ENCODE measurements at places on chromosomes 5 and 9. TPM values are rescaled to one million over a fixed set of nuclear protein-coding genes. Genes with fewer than 3 reads are reported as not detected.
A peak's percentile ranks its signal among the peaks of the same experiment; 100 is the strongest.

FBP2 gene
- total RNA-seq, result not detected

CCDC183 gene
- total RNA-seq, result 0.47 TPM

PCDHGA2 gene
- not detected for total RNA-seq

RMRP gene
- 7,381 TPM for total RNA-seq

SLC34A3 gene
- total RNA-seq, result not detected

NOL8 gene
- total RNA-seq, result 41.0 TPM

ELOVL7 gene
- 0.30 TPM for total RNA-seq

FGF1 gene
- not detected for total RNA-seq

TRIP13 gene
- total RNA-seq, result 29.9 TPM

SPATA31C1 gene
- not detected for total RNA-seq

SPINK5 gene
- total RNA-seq, result not detected

SPATA31A3 gene
- not detected for total RNA-seq

RFX3 gene
- total RNA-seq, result 11.0 TPM

CCNJL gene
- total RNA-seq, result not detected

CTNNAL1 gene
- total RNA-seq, result 18.4 TPM

SARDH gene
- 7.7 TPM for total RNA-seq

PLCXD3 gene
- not detected for total RNA-seq

C9 gene
- total RNA-seq, result not detected

- no peak for DNase-seq
Observed at GRCh38 chr5:116773926-116774325, 199.3 kb upstream of the SEMA6A start.

GRCh38 chr5:175195698-175196656 lies 248.0 kb downstream of the DRD1 start:
- no peak for DNase-seq

DNA sequence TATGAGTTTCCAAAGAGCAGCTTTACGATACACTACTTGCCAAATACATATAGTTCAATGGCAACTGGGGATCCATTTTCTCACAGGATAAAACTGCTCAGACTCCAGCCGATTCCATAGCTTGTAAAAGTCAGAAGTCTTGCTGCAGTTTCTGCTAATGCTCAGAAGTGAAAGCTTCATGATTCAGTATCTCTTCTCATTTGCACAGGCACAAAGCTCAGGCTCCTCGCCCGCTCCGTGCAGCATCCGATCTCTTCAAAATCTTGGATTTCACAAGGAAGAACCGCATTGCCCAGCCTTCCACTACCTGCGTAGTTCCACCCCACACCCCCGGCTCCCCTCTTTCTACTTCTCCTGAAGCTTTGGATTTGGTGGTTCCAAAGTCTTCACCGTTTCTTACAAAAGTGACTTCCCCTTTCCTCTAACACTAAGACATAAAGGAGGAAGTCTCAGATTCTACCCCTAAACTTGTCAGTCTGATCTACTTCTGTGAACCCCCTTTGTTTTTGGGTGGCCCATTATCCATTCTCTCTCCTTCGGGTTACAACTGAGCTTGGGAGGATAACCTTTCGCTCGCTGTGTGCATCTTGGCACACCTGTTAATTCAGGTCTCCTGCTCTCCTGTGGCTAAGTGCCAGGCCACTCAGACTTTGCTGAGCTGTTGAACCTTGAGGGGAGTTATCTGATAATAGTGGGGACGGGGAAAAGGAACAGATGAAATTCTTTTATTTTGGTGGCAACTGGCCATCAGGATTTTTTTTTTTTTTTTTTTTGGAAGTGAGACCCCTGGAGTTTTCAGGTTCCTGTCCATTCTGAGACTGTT lies 194.1 kb downstream of the GNA14 start:
- peak; percentile 10 for DNase-seq

DNA sequence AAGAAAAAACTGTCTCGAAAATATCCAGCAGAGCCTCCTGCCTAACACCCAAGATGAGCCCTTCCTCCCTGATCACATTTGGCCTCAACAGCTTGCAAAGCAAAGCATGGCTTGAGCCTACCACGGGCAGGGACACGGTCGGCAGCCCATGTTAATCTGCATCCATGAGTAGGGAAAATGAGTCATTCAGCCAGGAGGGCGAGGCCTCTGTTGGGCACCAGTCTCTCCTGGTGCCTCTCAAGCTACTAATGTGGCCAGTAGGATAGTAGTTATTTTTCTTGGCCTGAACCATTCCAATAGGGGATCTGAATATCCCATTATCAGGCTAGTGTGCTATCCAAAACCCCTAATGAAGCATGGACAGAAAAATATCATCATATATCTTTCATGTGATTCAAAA lies 43.0 kb upstream of the SHB start:
- DNase-seq, result no peak

GRCh38 chr5:83022334-83022733 lies 54.9 kb downstream of the TMEM167A start:
- DNase-seq, result no peak

GRCh38 chr9:103410059-103410458 lies 414.9 kb downstream of the CYLC2 start:
- DNase-seq, result no peak

- no peak for DNase-seq
Observed at GRCh38 chr5:55667938-55668337, 44.2 kb downstream of the SLC38A9 start.

DNA sequence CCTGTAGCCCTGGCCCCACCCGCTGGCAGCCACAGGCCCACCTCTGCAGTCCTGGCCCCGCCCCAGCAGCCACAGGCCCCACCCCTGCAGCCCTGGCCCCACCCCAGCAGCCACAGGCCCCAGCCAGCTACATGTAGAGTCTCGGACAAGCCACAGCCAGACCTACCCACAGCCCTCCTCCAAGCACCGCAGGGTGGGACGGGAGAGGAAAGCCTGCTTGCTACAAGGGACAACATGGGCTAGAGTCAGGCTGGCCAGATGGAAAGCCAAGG lies 49.5 kb upstream of the SARDH start:
- no peak for DNase-seq

DNA sequence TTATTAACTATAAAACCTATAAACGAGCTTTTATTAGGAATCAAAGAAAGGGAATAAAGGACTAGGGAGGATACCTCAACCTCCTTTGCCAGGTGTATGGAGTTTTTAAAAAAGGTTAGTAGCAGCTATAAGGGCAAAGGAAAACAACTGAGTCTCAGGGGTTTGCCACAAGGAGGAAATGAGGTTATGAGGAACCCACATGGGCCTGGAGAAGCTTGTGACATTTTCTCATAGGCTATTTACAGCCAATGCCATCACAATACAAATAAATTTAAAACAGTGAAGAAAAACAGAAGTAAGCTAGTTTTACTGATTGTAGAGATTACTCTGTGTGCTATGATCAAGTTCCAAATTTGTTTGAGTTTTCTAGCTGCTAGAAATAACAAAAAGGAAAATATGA lies 92.6 kb downstream of the CDKN2A start:
- no peak for DNase-seq

DNA sequence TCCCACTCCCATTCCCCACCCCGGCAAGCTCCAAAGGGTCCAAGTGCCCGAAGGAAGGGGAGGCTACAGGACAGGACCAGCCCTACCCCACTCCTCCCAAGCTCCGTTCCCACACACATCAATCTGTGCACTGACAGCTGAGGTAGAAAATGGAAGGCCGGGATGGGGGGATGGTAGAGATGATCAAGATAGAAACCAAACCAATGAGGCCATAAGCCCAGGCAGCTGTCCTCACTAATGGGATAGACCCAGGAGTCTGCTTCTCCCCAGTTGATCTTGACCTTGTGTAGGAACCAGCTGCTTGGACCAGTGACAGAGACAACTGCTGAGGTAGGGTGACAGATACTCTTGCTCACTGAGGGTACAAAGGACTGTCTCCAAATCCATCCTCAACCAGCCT lies 38.6 kb downstream of the B4GALT1 start:
- no peak for DNase-seq

GRCh38 chr5:157365732-157366131 lies 94.3 kb upstream of the NIPAL4 start:
- DNase-seq, result no peak

- no peak for DNase-seq
Observed at GRCh38 chr5:63245271-63245670, 666.7 kb downstream of the LRRC70 start.

GRCh38 chr9:110076894-110077725 lies 130.8 kb downstream of the C9orf152 start:
- no peak for DNase-seq

DNA sequence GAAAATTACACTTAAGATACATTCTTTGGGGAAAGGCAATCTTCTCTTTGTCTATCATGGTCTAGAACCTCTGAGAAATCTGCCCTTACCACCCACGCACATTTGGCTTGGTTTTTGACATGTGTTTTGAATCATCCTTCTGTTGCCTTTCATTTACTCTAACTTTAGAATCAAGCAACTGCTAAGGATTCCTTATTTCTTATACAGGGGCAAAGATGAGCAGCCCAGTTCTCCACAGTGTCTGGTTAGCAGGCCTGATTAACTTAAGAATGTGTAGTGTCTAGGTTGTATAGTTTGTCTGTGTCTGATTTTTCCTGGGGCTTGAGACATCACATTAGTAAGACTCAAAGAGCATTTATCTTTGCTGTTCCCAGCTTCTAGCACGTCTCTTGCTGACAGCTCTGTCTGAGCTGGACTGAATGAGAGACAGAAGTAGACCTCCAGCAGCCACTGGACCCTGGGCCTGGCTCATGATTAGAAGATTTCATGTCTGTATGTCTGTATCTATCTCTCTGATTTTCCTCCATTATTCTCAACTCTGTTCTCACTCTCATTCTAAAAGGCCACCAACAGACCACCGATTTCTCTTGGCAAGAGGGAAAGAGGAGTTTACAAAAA lies 31.8 kb upstream of the PCA3 start:
- no peak for DNase-seq

- no peak for DNase-seq
Observed at GRCh38 chr9:133843751-133844397, 105.7 kb upstream of the SARDH start.

- no peak for DNase-seq
Observed at GRCh38 chr5:71891856-71892255, 172.8 kb downstream of the CARTPT start.

- no peak for DNase-seq
Observed at GRCh38 chr9:7937761-7938491, 138.3 kb upstream of the DMAC1 start.

- no peak for DNase-seq
Observed at GRCh38 chr9:76943054-76943453, 37.1 kb upstream of the PRUNE2 start.

DNA sequence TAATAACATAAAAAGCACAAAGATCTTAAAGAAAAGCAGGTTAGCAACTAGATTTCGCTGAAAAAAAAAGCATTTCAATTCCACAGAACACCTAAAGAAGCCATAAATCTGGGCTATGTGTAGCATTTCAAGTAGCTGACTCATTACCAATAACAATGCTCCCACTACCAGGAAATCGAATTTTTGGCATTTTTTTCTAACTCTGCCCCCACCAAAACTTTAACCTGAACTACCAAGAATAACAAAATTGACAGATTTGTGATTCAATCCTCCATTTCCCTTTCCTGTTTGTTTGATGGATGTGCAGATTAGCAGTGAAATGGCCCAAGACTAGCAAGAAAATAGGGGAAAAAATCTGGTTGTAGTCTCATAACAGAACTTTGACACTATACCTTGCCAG lies 180.2 kb downstream of the RASEF start:
- no peak for DNase-seq

- DNase-seq, result no peak
Observed at GRCh38 chr5:164597293-164597900, 1092.0 kb downstream of the MAT2B start.

GRCh38 chr5:149060325-149060724 lies 2.5 kb downstream of the SH3TC2 start:
- no peak for DNase-seq

GRCh38 chr9:92140074-92140753 lies 25.0 kb upstream of the SPTLC1 start:
- DNase-seq, result peak; percentile 77

- no peak for DNase-seq
Observed at GRCh38 chr5:26691486-26691885, 346.9 kb downstream of the CDH9 start.

DNA sequence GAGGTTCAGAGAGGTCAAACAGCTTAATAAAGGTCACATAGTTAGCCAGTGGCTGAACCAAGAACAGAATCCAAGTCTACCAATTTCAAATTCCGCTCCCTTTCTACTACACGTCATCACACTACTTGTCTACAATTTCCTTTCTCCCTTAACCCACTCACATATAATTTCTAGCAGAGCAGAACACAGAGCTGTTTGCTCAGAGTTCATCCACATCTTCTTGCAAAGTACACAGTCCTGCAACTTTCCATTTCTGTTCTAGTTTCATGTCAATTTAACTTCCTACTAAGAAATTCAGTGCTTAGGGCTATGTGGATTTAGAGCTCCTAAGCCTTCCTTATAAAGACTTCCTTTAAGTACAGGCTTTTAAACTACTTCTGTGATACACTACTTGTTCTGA lies 61.3 kb downstream of the MEGF9 start:
- no peak for DNase-seq

DNA sequence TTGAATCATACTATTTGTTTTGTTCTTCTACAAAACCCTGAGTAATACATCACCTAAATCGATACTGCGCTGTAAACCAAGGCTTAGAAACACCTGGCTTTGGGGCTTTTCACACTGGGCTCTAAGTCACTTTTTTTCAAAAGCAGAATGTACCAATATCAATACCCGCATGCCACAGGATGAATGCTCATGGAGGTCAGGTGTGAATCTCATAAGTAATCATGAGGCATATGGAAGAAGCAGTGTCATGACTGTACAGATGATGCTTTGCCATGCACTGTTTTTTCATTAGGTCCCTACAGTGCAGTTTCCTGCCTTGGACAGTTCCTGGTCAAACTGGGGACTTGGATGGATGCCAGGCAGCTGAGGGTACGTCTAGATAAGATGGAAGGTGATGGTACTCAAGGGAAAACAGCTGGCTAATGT lies 49.0 kb upstream of the ATG10 start:
- no peak for DNase-seq

DNA sequence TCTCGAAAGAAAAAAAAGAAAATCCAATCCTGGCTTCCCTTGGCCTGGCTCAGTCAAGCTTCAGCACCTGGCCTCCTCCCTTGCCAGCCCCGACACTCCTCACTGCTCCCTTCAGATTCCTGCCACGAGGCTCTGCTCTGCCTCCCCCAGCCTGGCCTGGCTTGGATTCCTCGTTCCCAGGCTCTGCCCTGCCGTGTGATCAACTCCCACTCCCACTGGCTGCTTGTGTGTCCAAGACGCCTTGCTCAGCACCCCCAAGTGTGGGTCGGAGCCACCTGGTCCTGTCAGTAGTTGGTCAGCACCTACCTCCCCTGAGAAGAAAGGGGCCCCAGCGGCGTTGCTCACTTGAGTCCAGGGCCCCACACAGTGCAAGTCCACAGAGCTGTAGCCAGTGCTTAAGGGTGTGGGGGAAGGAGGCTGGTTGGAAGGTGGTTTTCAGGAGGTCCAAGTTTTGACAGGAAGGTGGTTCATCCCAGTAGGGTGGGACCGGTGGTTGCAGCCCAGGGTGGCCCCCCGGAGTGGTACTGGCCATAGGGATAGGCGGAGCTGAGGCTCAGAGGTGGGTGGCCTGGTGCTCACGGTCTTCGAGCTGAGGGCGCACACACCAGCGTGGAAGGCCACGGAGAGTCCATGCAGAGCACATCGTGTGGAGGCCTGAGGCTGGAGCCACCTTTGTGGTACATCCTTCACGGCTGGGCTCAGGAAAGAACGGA lies 46.4 kb downstream of the JADE2 start:
- DNase-seq, result no peak

Measured in activated naive CD4-positive, alpha-beta T cell treated with anti-CD3 and anti-CD28 coated beads for 36 hours (primary cell).